ENCODE measurements at places on chromosomes 2 and 18.

DNA sequence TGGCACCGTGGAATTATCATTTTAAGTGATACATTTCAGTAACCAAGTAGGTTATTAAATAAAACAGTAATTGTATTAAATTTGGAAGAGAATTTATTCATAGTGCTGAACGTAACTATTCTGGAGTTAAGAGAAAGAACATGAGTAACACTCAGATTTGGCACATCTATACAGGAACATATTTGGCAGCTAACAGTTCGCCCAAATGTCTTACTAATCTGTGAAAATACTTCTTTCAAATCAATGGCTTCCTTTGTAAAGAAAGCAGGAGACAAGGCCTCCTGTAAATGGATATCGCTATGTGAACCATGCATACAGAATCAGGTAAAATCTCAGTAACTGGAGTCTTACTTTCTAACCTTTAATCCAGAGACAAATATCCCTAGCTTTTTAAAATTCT is 64.4 kb downstream of the ZNF516 start:
- no peak for DNase-seq

DNA sequence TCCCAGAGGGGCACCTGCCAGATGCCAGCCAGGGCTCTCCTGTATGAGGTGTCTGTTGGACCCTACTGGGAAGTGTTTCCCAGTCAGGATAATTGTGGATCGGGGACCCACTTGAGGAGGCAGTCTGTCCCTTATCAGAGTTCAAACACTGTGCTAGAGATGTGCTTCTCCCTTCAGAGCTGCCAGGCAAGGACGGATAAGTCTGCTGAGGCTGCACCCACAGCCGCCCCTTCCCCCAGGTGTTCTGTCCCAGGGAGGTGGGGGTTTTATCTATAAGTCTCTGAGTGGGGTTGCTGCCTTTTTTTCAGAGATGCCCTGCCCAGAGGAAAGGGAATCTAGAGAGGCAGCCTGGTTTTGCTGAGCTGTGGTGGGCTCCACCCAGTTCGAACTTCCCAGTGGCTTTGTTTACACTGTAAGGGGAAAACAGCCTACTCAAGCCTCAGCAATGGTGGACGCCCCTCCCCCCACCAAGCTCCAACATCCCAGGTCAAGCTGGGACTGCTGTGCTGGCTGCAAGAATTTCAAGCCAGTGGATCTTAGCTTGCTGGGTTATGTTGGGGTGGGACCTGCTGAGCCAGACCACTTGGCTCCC is 324.0 kb upstream of the SETBP1 start:
- DNase-seq, result no peak

DNA sequence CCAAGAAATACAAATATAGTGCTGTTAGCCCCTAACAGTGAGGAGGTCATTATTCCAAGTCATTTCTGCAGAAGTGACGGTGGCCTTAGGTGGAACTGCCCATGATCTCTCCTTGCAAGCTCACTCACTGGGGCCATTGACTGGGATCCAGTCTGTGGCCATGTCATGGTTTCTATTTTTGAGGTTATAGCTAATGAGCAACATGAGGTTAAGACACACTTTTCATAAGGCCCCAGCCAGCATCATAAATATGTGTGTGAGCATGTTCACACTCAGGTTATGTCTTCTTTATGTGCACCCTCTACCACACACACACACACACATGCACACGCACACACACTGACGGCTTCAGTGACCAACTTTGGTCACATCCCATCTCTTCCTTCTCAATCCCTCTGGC is 484 bp downstream of the AFF3 start:
- DNase-seq, result no peak

- DNase-seq, result no peak
These were observed 683 bp downstream of the MBOAT2 start for GRCh38 chr2:9002637-9003365.

DNA sequence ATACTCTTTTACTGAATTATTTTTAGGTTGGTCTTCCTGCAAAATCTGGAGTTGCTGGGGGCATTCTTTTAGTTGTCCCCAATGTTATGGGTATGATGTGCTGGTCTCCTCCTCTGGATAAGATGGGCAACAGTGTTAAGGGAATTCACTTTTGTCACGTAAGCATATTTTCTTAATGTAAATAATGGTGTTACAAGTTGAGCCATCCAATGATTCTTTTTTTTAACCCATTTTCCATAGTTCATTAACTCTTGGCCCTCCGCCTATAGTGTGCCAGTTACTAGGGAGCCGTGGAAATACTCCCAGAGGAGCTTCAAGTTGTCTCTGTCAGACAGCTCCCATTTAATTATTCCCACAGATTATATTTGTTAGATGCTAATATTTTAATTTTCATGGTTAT is 49.8 kb downstream of the GLS start:
- no peak for DNase-seq

DNA sequence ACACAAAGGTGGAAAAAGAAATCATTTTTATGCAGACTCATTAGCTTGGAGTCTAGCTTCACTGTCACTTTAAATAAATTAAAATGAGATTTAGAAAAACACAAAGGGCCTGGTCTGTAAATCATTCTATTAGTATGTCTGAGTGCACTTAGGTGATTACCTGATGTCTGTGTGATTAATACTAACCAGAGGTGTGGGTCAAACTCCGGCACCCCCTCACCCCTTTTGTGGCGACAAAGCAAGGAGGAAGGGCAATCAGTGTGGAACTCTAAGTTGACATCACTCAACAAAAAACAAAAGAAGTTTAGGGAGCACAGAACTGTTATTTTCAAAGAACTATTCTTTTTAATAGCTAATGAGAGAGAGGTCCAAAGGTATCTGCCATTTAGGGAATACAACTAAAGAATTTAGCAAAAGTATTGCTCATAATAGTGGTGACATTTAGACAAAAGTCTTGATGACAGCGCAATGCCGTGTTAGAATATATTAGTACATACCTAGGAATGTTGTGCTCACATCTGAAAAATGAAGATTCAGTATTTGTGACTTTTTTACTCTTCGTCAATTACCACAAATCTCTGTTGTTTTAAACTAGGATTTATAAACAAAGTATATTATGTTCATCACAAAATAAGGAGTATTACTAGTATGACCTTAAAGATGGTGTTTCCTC is 66.3 kb downstream of the ZEB2 start:
- peak; percentile 17 for DNase-seq

- no peak for DNase-seq
These were observed 230.2 kb downstream of the CDCA7 start for GRCh38 chr2:173584676-173585458.

GRCh38 chr2:97845818-97846217 is 132.4 kb downstream of the ZAP70 start:
- DNase-seq, result no peak

- no peak for DNase-seq
These were observed 323.3 kb upstream of the ZNF521 start for GRCh38 chr18:25675123-25675850.

- DNase-seq, result peak; percentile 8
These were observed 292.1 kb upstream of the KLHL29 start for GRCh38 chr2:23092831-23093230.

GRCh38 chr2:199882667-199883066 is 28.4 kb upstream of the C2orf69 start:
- no peak for DNase-seq

- no peak for DNase-seq
These were observed 9.4 kb downstream of the NEU4 start for GRCh38 chr2:241818229-241818942.

DNA sequence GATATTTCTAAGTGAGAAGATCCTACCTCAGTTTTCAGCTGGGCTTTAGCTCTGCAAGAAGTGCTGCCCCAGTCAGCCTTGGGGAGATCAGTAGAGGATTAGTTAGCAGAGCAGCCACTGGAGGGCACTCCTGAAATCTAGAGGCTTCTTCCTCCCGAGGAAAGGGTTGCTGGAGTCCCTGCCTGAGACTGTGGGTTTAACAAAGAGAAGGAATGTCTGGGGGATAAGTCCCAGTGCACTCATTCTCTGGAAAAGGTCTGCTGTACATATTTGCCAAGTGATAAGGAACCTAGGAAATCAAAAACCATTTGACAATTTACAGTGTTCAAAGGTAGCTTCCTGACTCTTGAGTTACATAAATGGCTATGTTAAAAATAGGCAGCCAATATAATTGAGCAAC is 207.2 kb downstream of the SLC8A1 start:
- DNase-seq, result no peak

DNA sequence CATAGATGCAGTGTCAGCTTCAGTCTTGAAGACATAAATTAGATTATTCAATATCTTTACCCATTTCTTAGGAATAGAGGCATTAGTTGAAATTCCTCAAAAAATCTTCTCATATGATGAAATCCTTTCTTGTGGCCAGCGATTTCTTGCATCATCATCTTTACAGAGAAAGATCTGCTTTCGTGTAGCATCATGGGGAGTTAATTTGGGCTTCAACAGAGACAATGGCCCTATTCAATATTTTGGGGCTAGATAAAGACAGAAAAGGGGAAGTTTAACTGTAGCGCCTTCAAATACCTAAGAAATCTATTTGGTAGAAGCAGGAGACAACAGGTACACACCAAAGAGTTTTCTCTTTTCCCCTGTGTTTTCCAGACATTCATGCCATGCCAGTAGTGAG is 73.8 kb downstream of the TGFA start:
- DNase-seq, result no peak

GRCh38 chr2:24930768-24931167 is 10.7 kb upstream of the ADCY3 start:
- no peak for DNase-seq

DNA sequence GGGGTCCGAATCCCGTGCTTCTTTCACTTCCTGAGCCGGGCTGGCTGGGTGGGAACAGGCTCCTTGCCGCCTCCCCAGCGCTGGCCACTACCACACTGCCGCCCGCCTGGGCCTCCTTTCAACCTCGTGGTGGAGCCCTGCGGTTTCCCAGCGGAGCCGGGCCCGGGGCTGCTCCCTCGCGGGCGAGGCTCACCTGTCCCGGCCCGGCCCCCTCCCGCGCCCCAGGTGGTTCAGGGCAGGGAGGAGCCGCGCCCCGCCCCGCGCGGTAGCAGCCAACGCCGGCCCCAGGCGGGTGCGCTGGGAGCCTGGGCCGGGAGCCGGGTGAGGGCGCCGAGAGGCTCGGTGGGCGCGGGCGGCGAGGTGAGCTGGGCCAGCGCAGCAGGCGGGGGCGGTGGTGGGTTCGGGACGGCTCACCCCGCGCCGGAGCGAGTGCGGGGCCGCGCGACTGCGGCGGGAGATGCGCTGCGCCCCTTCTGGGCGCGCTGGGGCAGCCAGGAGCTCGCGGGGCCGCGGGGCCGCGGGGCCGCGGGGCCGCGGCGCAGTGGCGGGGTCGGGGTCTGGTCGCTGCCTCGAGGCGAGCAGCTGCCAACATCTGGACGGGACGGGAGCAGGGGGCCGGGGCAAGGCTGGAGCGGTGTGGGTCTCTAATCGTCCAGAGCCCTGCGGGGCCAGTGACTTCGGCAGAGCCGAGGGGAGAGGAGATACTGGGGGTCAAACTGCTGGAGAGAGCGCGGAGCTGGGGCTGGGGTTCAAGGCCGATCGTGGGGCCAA is at the start of gene LYPD6B:
Gene LYPD6B (plus strand): TSS at position 258 of the 771 bp plus-strand sequence. CDS start 92,250 bp downstream, outside the sequence.
- no peak for DNase-seq

DNA sequence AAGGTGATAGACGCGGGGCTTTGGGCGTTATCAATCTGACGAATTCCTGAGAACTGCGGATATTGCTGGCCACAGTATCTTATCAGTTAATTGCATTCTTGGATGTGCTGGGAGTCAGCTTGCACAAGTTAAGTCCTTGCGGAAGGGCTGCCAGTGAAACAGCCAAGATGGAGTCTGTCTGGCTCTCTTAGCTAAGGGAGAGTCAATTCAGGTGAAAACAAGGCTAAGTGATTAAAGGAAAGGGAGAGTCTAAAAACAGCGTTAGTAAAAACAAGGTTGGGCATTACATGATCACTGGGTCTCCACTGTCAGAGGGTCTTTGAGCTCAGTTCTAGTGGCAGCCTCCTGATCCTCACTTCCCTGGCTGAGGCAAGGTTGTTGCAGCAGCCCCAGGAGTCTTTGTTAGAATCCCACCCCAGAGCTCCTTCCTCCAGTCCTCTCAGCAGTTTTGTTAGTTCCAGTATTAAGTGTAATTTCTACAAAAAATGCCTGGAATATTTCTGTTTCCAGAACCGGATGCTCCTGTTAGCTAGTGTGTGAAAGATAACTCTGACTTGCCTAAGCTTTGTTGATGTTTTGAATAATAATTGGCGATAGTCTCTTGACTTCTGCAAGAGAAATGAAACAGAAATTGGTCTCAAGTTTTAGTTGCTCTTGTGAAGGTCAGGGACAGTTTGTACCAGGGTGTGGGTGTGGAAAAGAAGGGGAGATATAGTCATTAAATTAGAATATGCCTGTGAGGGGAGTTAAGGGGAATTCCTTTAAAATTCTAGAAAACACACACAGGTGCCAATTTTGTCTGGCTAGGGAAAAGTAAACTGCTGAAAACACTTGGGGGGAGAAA is 10.6 kb downstream of the CFLAR start:
- no peak for DNase-seq

- no peak for DNase-seq
These were observed 13.7 kb downstream of the ANKRD23 start for GRCh38 chr2:96830044-96830562.

DNA sequence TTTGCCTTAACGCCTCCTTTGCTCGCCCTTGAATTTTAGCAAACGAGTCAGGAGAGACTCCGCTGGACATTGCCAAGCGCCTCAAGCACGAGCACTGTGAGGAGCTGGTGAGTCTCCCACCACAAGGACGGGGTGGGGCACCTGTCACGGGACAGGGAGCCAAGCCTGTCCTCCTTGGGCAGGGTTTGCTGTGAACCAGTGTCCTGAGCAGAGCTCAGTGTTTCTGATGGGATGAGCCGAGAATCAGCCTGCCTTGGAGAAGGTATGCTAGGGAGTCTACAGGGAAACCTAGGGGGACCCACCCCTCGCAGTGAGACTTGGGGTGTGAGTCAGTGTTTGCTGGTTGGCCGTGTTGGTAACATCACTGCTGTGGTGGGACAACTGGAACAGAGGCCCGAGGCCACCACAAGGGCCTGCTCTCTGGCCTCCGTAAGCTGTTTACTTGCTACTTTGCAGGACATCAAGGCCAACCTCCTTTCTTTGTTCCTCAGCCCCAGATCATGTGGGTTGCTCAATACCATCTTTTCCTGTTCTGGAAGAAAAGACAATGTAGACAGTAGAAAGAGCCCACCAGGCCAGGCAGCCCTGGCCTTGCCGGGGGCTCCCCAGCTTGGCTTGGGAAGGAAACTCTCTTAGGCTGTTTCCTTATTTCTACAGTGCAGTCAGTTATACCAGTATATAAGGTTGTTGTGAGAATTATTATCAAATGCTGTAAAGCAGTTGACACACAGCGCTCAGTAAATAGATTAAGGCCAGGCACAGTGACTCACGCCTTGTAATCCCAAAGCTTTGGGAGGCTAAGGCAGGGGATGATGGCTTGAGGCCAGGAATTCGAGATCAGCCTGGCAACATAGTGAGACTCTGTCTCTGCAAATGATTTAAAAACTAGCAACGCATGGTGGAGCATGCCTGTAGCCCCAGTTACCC is 42.4 kb downstream of the ITGB1BP1 start:
- DNase-seq, result peak; percentile 80

GRCh38 chr2:49044350-49045079 is 109.8 kb downstream of the FSHR start:
- DNase-seq, result no peak

GRCh38 chr2:147644491-147644890 is 200.3 kb upstream of the ACVR2A start:
- DNase-seq, result no peak

GRCh38 chr2:209876211-209876610 is 104.6 kb downstream of the UNC80 start:
- no peak for DNase-seq

- no peak for DNase-seq
These were observed 242.2 kb downstream of the TGIF1 start for GRCh38 chr18:3692113-3692621.

- DNase-seq, result no peak
These were observed 289.2 kb downstream of the ERBB4 start for GRCh38 chr2:212249451-212249850.

GRCh38 chr18:57542126-57542525 is 44.4 kb downstream of the FECH start:
- peak; percentile 21 for DNase-seq
